ENCODE measurements at places on chromosomes 7 and 10.

GRCh38 chr7:142485617-142486226 is 227.9 kb upstream of the PRSS58 start:
- DNase-seq = no peak

- DNase-seq = no peak
Measured at GRCh38 chr7:98514211-98515031, 102.7 kb upstream of the NPTX2 start.

DNA sequence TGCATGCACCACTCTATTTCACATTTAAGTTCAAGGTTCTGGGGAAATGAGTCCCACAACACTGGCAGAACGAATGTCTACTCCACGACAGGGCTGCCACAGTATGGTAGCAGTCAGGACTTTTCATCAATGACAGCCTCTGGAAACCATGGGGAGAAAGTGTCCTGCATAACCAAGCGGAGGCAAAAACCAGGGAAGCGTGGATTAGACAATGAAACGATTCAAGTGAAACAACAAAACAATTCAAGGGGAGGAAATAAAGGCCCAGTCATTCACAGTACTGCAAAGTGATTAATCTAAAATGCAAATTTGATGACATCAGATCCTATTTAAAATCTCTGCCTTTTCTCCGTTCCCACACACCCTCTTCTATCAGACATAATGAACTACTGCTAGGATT is 168.2 kb downstream of the DPY19L1 start:
- DNase-seq = no peak

DNA sequence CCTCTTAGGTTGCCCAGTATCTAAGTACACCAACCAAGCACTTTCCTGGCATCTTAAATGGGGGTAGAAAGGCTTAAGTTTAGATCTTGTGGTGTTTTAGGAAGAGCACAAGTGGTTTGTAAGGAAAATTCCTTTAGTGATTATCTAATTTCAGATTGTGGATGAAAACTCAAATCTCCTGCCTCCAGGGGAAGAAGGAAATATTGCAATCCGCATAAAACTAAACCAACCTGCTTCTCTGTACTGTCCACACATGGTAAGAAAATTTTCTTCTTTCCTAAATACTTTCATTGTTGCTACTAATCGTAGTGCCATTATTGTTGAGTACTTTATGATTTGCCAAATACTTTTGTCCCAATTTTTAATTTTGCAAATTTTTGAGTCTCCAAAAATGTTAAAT is 31.1 kb downstream of the ACSM6 start:
- DNase-seq = no peak
